ENCODE measurements at places on chromosomes 1 and 21.
A peak's percentile ranks its signal among the peaks of the same experiment; 100 is the strongest.

DNA sequence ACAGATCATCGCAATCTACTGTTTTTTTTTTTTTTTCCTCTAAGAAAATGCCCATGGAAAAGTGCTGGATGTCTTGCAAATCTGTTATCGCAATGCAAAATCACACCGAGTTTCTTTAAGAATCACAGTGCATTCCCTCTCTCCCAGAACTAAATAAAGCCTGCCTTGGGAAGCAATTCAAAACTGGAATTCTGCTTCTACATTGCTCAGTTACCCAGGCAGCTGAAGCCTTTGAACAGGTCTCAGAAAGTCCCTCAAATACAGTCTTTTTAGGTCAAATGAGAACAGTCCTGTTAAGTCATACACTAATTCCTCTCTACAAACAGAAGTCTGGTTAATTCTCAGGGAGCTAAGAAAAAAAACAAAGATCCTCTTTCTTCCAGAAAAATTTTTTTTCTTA is 46.3 kb downstream of the SLC30A10 start:
- DNase-seq = no peak

GRCh38 chr21:44425895-44426662 is 29.2 kb upstream of the LRRC3 start:
- DNase-seq = no peak

DNA sequence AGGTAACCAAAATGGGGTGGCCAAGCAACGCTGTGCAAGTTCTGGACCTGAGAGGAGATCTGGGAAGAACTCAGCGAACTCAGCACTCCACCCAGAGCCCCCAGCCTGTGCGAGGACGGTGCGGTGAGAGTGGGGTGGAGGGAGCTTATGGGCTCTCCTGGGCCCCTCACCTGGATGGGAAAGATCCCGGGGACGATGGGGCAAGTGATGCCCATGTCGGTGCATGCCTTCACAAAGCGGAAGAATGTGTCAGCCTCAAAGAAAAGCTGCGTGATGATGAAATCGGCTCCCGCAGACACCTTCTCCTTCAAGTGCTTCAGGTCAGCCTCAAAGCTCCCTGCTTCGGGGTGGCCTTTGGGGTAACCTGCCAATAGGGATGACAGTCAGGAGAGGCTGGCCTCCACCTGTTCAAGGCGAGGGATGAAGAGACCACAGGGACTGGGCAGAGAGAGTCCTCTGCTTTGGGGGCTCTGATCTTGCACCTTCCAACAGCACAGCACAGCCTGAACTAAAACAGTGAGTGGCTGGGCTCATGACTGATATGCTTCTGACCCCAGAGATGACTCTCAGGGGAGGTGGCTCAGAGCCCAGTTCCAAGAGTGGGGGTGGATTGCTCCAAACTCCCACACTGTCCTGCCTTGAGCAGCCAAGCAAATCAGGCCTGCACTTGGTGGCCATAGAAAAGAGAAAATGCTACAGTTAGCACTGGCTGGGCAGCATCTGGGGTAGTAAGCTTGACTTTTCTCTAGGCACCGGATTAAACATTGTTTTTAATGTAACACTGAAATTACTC is 9.5 kb downstream of the MTHFR start:
- DNase-seq = no peak

GRCh38 chr1:201299968-201300367 is 16.7 kb downstream of the PKP1 start:
- DNase-seq = no peak

DNA sequence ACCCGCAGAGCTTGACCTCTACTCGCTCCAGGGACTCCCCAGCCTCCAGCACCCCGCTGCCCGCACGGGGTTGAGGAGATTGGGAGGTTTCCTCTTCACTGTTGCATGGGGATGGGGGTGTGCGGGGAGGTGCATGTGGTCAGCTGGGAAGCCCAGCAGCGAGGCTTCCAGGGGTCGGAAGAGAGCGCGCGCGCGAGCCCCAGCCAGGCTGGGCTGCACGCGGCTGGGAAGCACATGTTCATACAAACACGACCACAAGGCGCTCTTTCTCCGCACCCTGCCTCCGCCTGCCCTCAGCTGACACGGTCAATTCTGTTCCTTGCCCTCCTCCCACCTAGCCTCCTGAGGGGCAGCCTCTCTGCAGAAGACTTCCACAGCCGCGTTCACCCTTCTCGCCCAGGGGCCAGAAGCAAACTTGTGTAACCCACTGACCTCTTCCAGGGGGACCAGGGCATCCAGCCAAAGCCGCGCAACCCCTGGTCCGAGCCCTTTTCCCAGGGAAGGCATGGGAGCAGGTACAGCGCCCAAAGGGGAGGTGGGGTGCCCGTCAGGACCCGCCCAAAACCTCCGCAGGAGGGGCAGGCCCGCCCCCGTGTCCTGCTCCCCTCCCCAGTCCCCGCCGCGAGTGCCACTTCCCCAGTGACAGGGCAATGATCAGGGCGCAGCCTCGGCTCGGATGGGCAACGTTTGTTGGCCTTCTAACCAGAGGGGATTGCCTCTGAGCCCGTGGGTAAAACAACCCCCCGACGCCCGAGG is 1.3 kb downstream of the COL24A1 start:
- DNase-seq = no peak

- no peak for DNase-seq
Measured at GRCh38 chr1:10969267-10969970, 43.0 kb upstream of the TARDBP start.

GRCh38 chr1:185408700-185409270 is 91.7 kb upstream of the IVNS1ABP start:
- no peak for DNase-seq

DNA sequence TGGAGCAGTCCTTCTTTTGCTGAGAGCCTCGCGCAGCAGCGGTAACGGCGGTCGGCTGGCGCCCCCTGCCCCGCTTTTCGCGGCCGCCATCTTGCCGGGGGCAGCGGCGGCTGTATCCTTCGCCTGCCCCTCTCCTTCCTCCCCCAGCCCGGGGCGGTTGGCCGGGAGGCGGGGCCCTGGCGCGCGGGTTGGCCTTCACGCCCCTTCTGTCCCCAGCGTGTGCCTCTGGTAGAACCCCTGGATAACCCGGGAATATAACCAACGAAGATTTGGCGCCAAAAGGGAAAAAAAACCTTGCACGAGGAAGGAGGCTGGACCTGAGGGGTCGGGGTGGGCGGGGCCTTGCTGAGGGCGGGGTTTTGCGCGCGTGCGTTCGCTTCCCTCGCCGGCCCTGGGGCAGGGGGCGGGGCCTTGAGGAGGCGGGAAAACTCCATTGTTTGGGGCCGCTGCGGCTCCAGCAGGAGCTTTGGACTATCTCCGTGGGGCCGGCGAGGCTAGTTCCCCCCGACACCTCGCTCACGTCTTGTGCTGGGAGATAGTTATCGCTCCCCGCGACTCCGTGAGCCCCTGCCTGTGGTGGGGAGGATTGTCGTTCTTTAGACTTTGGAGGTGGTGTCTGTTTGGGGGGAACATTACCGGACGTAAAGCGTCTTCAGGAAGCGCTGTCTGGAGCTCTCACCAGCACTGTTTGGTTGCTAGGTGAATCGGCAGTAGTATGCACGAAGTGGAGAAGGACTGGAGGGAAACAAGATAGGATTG is 689 bp downstream of the NASP start:
- DNase-seq = peak; percentile 70

- no peak for DNase-seq
Measured at GRCh38 chr1:65264197-65264929, 45.0 kb upstream of the DNAJC6 start.

DNA sequence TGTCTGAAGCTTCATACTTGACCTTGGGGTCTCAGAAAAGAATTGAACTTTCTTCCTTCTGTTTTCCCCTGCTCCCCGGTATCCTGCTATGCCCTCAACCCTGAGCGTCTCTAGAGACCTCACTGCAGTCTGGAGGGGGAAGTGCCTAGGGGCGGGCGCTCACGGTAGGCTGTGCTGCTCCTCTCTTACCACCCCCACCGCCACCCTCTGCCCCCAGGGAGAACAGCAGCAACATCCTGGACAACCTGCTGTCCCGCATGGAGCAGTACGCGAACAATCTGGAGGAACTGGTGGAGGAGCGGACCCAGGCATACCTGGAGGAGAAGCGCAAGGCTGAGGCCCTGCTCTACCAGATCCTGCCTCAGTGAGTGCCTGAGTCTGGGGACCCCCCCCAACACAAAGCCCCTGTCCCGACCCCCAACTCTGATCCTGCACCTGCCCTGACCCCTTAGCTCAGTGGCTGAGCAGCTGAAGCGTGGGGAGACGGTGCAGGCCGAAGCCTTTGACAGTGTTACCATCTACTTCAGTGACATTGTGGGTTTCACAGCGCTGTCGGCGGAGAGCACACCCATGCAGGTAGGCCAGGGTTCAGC is 10.3 kb downstream of the NPR1 start:
- no peak for DNase-seq

- DNase-seq = no peak
Measured at GRCh38 chr1:72942008-72942407, 659.7 kb upstream of the NEGR1 start.

- DNase-seq = no peak
Measured at GRCh38 chr1:181712711-181713110, 229.4 kb downstream of the CACNA1E start.

DNA sequence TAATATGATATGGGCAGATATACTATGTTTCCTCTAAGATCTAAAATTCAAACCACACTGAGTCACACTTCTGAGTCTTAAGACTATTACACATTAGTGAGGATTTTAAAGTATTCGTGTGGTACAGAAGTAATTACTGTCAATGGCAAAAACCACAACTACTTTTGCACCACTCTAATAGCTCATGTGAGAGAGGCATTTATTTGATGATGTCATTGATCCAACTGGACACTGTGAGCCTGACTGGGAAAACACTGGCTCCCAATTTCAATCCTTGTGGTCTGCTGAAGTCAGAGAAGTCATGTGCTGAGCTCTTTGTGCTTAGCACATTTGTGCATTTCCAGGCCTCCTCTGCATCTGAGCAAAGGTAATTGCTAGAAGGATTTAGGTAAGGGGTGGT is 377.8 kb downstream of the USH2A start:
- DNase-seq = no peak

DNA sequence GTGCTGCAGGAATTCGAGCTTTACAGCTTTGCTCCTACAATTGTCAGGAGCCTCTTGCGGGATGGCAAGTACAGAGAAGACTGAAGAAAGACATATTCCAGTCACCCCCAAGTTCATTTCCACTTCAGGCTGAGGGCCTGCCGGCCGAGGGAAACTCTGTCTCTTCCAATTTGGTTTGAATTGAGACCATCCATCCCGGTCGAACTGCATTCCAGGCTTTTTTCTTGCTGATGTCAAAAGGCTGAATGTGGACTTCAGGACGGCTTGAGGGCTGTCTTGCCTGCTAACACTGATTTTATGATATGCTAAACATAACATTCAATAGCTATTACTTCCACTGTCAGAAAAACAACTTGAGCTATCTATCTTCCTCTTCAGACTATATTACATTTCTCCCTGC is 79.8 kb upstream of the PLXNA2 start:
- no peak for DNase-seq

DNA sequence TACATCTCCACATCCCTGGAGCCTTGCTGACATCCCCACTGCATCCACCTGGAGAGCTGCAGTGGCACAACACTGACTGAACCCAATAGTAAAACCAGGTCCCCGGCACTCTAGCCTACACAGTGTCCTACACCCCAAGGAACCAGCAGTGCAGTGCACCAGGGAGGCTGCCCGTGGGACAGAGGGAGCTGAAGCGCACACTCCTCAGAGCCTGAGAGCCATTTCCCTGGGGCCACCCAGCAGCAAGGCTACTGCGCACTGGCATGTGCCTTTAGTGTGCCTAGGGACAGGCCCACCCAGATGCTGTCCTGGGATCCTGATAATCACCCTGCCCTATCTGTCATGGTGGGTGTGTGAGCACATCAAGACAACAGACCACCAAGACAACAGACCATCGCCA is 31.9 kb downstream of the NSL1 start:
- DNase-seq = no peak

GRCh38 chr1:209651138-209651587 is 1.1 kb downstream of the LAMB3 start:
- no peak for DNase-seq

DNA sequence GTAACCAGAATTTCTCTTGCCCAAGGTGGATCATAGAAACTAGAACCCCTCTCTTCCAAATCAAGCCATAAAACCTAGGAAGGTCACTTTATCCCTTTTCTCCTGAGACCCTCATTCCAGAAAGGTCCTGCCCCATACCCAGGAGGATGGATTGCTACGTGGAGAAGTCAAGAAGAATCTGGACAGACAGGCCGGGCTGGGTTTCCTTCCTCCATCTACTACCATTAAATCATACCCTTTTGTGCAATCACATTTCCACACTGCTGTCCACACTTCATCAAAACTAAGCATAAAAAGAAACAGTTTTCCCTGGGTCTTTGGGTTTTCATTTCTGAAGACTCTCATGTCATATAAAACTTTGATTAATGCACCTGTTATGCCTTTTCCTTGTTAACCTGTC is 65.4 kb downstream of the C21orf91 start:
- DNase-seq = no peak

DNA sequence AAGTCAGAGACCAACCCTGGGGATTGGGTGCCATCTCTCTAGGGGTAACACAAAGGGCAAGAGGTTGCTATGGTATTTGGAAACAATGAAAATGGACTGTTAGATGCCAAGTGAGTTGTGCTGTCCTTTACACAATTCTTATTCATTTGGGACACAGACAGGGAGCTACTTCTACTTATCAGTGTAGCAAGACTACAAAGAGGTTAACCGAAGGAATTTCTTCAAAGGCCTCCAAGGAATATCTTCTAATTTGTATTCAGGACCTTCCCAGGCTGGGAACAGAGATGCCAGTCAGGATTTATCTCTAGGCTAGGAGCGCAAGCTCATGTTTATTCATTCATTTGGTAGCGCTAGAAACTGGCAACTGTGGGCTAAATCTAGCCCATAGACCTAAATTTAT is 2.6 kb downstream of the NAXE start:
- DNase-seq = no peak

DNA sequence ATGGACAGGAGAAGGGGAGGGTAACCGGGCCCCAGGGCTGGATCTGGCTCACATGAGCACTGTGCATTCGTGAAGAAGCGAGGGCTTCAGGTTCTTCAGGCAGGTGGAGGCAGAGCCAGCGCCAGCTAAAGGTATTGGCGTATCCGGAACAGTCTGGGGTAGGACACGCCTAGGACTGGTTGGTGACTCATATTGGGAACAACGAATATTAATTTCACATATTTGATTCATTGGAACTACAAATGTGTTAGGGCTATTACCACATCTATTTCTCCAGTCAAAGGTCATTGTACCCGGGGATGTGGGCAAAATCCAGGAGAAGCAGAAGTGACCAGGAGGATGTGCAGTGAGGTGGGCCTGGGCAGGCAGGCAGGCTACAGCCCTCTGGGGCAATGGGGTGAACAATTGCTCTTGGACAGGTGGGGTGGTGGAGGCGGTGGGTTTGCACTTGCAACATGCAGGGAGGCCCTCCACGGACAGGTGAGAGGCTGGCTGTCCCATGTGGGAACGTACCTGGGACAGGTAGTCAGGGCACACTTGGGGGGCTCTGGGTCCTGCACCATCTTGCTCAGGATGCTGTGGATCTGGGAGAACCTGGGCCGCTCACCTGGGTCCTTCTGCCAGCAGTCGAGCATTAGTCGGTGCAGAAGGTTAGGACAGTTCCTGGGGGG is 26.7 kb downstream of the CDCA8 start:
- DNase-seq = no peak

- no peak for DNase-seq
Measured at GRCh38 chr1:24022581-24023361, 42.6 kb upstream of the SRSF10 start.

- DNase-seq = no peak
Measured at GRCh38 chr1:230107941-230108340, 40.9 kb downstream of the GALNT2 start.
